ENCODE measurements at places on chromosomes 11 and 22. TPM values are rescaled to one million over a fixed set of nuclear protein-coding genes. Genes with fewer than 3 reads are reported as not detected.

Gene RANGAP1
- total RNA-seq: 169 TPM

Gene FJX1
- 26.6 TPM for total RNA-seq

- no peaks in the 10 kb centered on the region for H3K36me3 ChIP-seq
- no peak overlapping the region for H3K4me3 ChIP-seq
- DNase-seq: no peak
- no peaks in the 10 kb centered on the region for H3K4me1 ChIP-seq
Measured at GRCh38 chr11:20754933-20755332, 85.5 kb downstream of the NELL1 start.

Gene IL10RA
- 0.14 TPM for total RNA-seq

DNA sequence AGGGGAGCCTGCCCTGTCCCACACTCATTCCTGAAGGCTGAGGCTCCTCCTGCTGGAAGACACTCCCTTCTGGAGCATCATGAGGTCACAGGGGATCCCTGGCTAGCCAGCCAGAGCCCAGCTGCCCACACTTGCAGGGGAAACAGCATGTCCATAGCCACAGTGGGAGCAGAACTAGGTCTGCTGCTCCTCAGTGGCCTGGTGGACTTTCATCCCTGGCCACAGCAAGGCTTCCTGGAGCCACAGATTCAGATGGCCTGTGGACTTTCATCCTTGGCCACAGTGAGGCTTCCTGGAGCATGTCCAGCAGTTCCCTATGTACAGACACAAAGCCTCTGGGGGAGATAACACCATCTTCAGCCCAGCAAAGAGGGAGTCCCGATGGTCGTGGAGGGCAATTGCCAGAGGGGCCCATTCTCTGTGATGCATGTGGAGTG lies 5.9 kb upstream of the APOL6 start:
- H3K36me3 ChIP-seq: no peaks in the 10 kb centered on the region
- no peaks in the 10 kb centered on the region for H3K4me1 ChIP-seq
- no peak overlapping the region for H3K4me3 ChIP-seq
- peaks cover 1% of the 10 kb centered on the region for H3K27me3 ChIP-seq
- no peak overlapping the region for H3K27ac ChIP-seq

Gene CCDC87
- total RNA-seq: 0.28 TPM

All from endothelial cell of umbilical vein (primary cell).